Amniotic epithelial cell (primary cell): ENCODE measurements at places on chromosomes 2 and 18.
A peak's percentile ranks its signal among the peaks of the same experiment; 100 is the strongest.

DNA sequence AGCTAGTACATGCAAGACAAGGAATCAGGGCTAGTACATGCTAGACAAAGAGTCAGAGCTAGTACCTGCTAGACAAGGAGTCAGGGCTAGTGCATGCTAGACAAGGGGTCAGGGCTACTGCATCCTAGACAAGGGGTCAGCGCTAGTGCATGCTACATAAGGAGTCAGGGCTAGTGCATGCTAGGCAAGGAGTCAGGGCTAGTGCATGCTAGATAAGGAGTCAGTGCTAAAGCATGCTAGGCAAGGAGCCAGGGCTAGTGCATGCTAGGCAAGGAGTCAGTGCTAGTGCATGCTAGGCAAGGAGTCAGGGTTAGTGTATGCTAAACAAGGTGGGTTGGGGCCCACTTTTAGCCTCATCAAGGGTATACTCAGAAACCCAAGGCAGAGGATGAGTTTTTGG is 90.1 kb upstream of the FAM136A start:
- no peak for DNase-seq

DNA sequence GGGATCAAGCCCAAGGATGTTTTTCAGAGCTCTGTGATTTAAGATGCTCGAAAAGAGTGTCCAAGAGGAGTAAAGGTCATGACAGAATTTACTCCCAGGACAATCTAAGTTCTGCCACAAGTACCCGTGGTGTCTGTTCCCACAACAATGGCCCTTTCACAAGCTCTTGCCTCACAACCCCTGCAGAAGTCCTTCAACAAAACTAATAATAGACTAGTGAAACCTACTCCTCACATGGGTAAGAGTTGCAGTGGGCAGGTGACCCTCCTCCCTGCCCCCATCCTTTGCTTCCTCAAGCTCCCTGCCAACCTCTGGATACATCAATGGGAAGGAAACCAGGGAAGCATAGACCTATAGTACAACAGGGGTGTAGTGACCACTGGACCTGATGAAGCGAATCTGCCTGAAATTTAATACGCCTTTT is 34.9 kb downstream of the PTCD3 start:
- no peak for DNase-seq

- DNase-seq = no peak
Observed at GRCh38 chr2:233990261-233990798, 60.2 kb upstream of the SPP2 start.

- DNase-seq = peak; percentile 59
Observed at GRCh38 chr18:23250893-23251656, 115.8 kb downstream of the CABLES1 start.

DNA sequence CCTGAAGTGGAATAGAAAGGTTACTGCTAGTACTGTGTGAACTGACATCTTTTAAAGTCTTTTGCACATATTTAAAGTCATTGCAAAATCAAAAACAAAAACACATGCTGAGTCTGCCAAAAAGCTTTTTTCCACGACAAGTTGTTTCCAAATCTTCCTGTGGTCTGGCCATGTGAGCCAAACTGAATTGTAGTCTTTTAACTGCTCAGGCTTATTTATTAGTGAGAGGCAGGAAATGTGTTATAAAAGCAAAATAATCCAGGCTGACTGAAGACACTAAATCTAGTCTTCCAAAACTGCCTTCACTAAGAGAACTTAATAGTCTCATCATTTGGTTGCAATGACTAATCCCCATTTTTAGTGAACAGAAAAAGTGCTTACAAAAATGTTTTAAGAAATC is 2.3 kb downstream of the KRCC1 start:
- DNase-seq = peak; percentile 82

DNA sequence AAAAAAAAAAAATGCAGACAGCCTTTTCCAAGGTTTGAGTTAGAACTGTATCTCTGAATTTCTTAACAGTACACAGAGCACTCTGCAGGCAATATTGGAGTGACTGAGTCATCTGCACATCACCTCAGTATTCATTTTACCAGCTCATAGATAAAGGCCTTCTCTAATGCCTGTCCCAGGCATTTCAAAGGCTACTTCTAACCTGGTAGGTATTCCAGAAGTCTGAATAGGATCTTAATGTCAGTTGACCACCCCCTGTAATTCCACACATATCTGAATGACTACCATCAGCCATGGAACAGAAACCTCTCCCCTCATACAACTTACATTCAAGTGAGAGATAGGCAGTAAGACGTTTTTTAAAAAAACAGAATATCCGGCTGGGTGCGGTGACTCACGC is 9.0 kb downstream of the METTL21A start:
- DNase-seq = peak; percentile 86

- no peak for DNase-seq
Observed at GRCh38 chr2:136130511-136130910, 12.6 kb upstream of the CXCR4 start.

DNA sequence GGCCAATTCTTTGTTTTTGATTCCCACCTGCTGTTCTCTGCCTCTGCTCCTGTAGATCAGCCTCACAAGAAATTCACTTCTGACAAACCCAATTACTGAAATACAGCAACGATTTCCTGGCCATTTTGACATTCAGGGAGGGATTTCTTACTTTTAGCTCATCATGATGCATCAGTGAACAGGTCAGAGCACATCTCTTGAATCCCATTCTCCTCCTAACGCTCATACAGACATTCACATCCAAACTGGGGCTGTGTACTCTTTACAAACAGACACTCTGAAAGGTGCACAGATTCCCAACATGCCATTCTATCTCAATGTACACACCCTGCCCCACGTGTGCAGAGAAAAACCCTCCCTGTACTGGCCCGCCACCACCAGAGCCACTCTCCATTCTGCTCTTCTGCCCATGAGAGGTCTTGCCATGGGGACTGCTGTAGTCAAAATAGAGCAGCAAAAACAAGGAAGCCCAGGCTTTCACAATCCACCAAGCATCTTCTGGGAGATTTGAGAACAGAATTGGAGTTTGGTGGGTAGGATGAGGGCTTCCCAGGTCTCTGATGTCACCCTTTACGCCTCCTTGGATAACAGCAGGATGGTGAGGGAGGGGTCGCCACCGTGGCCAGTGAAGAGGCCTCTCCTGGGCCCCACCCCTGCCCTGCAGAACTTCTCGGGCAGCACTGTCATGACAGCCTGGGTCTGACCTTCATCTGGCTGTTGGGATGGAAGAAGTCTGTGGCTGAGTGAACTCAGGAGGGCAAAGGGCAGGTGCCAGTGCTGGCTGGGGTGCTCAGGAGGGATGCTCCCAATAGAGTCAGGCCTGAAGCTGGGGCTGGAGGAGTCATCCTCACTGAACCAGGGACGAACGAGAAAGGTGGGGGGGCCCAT is 41.9 kb upstream of the ZFP36L2 start:
- DNase-seq = no peak

GRCh38 chr2:187774551-187775071 is 220.4 kb upstream of the TFPI start:
- DNase-seq = peak; percentile 83

DNA sequence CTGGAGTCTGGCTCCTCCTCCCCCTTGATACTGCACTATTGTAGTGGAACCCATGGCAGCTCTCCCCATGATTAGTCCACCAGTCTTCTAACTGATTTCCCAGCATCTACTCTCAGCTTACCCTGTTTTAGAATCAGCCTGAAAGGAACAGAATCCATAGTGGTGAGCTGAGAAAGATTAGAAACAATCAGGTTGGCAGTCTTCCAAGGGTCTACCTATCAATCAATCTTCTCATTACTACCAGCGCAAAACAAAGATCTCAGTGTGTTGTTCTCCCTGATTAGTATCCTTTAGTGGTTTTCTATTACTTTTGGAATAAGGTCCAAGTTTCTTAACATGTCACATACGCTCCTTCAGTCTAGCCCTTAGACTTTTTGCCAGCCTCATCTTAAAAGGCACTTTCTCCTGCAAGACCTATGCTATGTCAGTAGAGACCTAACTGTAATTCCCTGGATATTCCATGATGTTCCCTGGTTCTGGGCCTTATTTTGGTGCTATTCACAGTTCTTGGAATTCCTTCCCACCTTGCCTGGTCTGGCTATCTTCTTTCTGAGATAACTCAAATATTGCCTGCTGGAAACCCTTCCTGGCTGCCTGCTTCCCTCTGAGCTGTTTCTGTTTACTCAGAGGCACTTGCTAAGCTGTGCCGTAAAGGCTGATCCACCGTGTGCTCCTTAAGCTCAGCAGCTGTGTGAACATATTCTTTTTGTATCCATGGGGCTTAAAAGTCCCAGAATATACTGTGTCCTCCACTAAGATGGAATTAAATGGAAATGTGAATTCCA is 32.6 kb downstream of the LAMA3 start:
- DNase-seq = peak; percentile 62

- peak; percentile 27 for DNase-seq
Observed at GRCh38 chr2:636641-637405, 40.4 kb downstream of the TMEM18 start.

- DNase-seq = peak; percentile 47
Observed at GRCh38 chr2:47783486-47784351, 774 bp downstream of the MSH6 start.

GRCh38 chr2:161576421-161576820 is 47.8 kb upstream of the SLC4A10 start:
- DNase-seq = peak; percentile 7

GRCh38 chr2:98518101-98518500 is 73.4 kb downstream of the INPP4A start:
- DNase-seq = peak; percentile 59

GRCh38 chr2:200443916-200444315 is 66.0 kb downstream of the KCTD18 start:
- DNase-seq = no peak

DNA sequence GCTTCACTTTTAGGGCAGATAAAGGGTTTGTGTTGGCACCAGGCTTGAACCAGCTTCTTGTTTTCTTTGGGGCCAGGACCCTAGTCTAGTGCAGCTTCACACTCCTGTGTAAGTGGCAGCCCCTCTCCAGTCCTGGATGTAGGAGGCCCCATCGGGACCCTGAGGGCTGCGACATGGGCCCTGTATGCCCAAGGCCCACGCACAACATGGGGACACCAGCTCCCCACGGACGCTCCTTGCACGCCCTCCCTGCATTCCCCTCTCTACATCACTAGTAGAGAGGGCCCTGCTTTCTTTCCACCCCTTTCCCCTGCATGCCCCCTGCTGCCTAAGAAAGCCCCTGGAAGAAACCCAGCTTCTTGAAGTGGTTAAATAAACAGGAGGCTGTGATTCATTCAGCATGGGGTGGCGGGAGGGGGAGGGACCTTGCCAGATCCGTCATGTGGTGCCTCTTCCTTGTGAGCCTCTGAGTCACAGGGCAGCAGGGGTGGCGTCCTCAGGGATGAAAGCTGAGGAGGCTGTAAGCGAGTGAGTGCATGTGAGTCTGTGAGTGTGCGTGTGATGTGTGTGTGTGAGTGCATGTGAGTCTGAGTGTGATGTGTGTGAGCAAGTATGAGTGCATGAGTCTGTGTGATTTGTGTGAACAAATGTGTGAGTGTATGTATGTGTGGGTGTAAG is 42.5 kb downstream of the COPS8 start:
- DNase-seq = peak; percentile 98

DNA sequence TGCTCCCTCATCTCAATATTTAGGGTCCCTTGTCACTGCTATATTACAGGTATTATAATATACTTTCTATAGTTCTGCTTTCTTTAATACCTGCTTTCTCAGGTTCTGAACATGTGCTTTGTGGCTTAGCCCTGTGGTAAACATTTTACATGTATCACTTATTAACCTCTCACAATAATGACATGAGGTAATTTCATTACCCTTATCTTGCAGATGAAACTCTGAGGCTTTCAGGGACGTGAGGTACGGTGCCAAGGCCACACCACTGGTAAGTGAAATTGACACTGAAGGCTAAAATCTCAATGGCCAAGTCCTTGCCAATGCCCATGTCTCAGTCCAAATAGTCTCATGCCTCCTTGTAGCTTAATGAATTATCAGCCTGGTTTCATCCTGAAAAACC is 21.7 kb downstream of the LINC00305 start:
- no peak for DNase-seq

DNA sequence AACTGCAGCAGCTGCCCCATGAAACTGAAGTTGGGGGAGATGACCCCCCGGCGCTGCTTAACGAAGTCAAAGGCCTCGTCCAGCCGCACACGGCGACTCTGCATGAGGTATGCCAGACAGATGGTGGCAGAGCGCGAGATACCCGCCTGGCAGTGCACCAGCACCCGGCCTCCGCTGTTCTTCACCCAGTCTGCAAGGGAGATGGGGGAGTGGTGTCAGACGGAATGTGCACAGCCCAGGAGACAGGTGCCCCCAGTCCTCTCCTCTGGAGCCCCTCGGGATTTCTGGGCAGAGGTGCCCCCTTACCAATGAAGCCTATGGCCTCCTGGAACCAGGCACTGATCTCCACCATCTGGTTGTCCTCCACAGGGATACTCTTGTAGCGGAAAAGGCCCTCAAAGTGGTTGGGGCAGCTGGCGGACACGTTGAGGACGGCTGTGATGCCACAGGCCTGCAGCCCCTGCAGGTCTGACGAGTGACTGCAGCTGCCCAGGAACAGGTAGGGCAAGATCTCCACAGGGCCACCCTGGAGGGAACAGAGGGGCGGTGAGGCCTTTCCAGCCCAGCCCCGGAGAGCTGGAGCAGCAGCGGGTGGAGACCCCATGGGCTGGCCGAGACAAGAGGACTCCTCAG is 1.3 kb downstream of the DUSP2 start:
- DNase-seq = no peak

- peak; percentile 86 for DNase-seq
Observed at GRCh38 chr2:202669841-202670240, 35.1 kb downstream of the FAM117B start.

DNA sequence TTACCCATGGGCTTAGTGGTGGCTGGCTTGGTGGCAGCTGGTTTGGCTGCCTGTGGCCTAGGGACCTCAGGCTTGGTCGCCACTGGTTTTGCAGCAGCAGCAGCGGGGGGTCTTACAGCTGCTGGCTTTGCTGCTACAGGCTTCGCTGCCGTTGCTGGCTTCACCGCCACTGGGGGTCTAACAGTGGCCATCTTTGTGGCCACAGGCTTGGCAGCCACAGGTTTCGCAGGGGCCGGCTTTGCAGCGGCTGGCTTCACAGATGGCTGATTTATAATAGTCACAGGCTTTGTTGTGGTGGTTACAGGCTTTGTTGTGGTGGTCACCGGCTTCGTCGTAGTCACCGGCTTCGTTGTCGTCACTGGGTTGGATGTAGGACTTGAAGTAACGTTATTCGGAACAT is 77.8 kb downstream of the COL6A3 start:
- DNase-seq = no peak

- DNase-seq = no peak
Observed at GRCh38 chr2:176967911-176968450, 244.6 kb upstream of the HNRNPA3 start.

GRCh38 chr18:2114765-2115164 is 456.5 kb downstream of the METTL4 start:
- DNase-seq = no peak
